ENCODE measurements at places on chromosomes 12 and 14.

DNA sequence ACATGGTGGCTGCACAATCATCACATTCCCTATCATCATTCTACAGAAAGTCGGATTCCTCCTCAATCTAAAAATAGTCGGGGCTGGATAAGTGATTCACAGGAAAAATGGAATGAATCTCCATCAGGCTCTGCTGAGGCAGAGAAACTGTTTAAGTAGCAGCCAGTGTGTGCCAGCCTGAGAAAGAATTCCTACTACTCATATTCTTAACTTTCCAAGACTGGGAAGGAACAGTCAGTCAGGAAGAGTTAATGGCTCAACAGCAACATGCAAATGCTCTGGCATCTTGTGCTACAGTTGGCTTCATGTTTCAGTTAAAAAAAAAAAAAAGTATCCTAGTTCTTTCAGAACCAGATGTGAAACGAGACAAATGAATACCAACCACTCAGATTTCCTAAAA, 187.0 kb downstream of the GRIP1 start:
- no peak for DNase-seq

DNA sequence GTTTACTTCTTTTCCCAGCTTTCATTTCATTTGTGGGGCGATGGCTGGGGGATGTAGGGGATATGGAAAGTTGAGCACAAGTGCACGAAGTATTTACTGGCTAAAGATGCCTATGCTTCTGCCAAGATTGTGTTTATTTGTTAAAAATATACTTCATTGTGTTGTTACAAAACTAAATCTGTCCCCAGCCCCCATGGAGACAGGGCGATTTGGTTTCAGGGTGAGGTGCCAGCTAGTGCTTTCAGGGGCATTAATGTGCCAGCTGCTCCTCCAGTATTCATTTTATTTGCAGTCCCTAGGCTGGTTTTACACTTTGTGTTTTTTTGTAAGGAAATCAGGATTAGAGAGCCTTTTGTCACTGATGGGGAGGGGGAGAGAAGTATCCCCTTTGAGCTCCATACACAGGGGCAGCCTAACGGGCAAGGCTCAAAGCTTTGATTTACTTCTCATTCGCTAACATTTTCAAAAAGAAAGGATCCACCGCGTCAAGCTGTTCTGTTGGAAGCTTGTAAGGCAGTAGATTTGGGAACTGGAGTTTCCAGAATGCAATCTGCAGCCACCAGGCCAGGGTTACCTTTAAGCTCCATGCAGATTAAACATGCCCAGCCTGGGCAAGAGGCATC, 198.7 kb upstream of the PLEKHG7 start:
- DNase-seq = peak; percentile 71

- no peak for DNase-seq
Observed at GRCh38 chr12:79020106-79020505, 155.5 kb downstream of the SYT1 start.

- no peak for DNase-seq
Observed at GRCh38 chr12:6229224-6230218, 29.3 kb downstream of the CD9 start.

- no peak for DNase-seq
Observed at GRCh38 chr14:99189201-99189801, 82.7 kb downstream of the BCL11B start.

DNA sequence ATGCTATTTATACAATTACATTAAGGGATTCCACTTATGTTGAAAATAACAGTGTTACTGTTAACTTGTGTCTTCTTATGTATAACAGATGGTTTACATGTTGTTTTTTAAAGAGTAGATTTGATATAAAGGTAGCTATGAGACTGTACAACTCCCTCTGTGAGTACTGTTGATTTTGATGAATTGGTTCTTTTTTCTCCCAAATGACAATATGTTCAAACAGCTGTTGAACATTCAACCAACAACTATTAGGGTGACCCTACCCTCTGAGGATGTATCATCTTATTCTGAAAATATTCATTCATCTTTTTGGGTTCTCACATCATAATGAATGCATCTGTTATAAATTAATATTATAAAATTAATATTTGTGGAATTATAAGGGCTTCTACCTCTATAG, 456.9 kb upstream of the MGAT4C start:
- DNase-seq = no peak

- DNase-seq = no peak
Observed at GRCh38 chr14:26593357-26593756, 4.5 kb downstream of the NOVA1 start.

DNA sequence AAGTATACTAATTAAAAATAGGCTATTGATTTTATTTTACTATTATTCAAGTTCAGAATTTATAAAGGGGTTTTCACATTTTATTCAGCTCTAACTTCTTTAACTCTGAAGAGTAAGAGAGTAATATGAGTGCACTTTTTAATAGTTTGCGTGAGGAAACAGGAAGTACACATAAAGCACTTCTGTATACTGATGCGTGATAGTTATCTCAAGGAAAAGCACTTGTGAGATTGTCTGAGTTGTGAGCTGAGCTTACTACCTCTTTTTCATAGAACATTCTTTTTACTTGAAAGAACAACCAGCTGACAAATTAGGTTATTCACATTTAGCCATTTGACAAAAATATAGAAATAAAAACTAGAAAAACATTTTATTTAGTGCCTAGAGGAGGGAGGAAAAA, 1.9 kb downstream of the RAD51AP1 start:
- DNase-seq = no peak

DNA sequence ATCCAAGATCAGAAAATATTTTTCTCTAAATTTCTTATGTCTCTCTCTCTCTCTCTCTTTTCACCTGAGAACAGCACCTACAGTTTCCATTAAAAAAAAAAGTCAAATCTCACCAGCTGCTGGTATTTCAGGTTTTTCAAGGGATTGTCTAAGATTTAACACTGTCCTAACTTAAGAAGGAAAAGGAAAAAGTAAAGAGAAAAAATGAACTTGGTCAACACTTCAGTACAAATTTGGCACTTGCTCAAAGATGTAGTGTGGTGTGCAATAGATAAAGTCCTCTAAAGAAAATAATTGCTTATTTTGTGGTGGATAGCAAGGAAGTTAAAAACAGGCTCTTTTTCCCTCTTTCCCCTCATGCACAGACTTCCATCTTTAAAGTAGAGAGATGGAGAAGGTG, 416.2 kb downstream of the SOX5 start:
- no peak for DNase-seq

Measured in NCI-H446 (cell line).